ENCODE measurements at places on chromosomes 12 and 14.

GRCh38 chr12:46404225-46404631 lies 31.7 kb upstream of the SLC38A2 start:
- no peak for DNase-seq

DNA sequence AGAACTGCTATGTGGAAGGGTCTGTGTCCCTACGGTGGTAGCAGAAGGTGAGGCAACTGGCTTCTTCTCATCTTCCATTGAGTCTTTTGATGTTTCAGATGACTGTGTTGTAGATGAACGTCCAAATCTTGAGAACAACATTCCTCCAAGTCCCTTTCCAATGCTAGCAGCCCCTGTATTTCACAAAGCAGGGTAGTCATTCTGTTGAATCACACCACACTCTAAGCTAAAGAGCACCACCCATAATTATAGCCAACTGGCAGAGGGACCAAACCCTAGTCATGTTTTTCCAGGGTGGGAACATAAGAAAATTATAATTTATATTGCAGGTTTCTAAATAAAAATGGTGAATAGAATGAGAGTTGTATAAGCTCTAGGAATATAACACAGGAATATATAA lies 98.7 kb downstream of the DDHD1 start:
- no peak for DNase-seq

DNA sequence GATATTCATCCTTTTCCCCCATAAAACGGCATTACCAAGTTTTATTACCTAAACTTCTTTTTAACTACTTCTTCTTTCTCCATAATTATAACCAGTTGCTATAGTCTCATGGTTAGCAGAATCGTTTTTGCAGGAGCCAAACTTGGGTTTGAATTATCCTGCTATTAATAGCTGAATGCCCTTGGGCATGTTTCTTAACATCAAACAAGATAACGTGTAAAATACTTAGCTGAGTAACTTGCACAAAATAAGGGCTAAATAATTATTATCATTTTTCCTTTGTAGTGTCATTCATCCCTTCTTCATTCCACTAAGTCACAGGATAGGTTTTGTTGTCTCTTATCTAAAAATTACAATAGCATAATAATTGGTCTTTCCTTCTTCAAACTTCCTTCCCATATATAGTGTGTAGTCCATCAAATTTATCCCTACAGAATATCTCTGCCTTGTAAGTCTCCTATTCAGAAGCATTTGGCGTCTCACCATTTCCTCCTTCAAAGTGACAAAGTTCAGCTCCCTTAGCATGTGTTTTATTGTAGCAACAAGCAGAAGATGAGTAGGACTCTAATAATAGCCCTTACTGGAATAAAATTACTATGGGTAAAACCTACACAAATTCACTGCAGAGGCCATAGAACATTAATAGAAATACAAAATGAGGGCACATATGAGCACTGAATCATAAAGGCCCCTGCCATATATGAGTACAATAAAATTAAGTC lies 63.8 kb downstream of the FAR2 start:
- no peak for DNase-seq

DNA sequence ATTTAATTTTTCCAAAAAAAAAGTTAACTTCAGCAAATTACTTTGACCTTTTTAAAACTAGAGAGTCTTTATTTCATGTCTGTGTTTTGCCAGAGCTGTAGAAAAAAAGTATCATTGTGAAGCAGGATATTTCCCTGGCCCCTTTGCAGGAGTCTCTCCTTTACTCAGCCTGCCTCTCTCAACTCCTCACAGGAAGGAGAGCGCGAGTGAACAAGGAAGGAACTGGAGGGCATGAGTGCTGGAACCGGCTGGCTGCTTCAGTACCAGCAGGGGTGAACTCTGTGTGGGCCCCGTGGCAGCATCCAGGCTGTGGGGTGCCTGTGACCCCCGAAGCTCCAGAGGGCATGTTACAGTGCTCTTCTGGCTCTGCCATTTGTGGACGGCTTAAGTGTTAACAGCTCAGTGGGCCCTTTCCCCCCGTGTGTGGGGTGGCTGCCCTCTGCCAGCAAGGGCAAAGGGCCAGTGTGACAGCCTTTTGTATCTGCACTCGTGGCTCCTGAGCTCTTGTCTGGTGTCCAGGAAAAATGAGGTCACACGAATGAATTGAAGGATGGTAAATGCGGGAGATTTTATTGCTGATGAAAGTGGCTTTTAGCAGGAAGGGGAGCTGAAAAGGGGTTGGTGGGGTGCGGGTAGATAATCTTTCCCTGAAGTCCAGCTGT lies 76.6 kb upstream of the KCNH3 start:
- DNase-seq = no peak

GRCh38 chr12:122834104-122834920 lies 945 bp upstream of the HIP1R start:
- no peak for DNase-seq

DNA sequence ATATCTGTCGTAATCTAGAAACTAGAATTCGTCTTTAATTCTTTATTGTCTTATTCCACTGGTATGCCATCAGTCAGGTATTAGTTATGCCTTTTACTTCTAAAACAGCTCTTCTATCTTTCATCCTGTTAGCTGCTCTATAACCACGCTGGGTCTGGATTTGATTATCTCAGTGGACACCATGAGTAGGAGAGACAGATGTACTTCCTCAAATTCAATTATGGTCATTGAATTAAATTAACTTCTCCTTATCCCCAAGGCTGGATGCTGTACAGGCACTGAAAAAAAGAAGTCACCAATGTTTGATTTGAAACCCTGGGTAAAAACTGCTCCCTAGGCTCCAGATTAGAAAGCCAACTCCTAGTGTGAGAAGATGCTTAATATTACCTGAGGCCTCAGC lies 107.3 kb downstream of the PIK3C2G start:
- no peak for DNase-seq

GRCh38 chr12:112759786-112760185 lies 31.8 kb upstream of the RPH3A start:
- no peak for DNase-seq

- DNase-seq = peak; percentile 87
These were observed 79.4 kb upstream of the GPR68 start for GRCh38 chr14:91323671-91324605.

DNA sequence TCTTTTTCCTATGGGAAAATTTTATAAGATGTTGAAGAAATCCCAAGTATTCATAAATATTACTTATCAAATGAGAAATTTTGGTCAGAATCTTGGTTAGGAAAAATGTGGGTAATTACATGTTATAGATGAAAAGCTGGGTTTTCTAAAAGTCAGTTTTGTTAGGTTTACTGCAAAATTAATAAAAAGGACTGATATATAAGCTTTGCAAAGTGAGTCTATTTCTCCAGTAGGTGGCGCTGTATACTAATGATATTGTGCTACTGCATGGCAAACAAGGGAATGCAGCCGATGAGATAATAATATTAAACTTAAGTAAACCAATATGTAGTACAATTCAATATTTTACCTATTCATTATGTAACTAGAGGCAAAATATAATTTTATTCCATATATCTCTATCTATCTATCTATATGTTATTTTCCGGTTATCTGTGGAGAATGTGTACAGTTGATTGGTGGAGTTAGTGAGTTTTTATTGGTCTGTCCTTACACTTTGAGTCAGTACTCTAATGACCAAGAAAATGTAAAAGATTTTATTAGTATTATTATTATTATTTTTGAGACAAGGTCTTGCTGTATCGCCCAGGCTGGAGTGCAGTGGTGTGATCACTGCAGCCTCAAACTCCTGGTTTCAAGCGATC lies 32.9 kb downstream of the MIPOL1 start:
- DNase-seq = no peak

GRCh38 chr12:79661629-79662028 lies 29.1 kb downstream of the PAWR start:
- DNase-seq = no peak

- no peak for DNase-seq
These were observed 31.0 kb upstream of the SLC38A1 start for GRCh38 chr12:46299851-46300250.

DNA sequence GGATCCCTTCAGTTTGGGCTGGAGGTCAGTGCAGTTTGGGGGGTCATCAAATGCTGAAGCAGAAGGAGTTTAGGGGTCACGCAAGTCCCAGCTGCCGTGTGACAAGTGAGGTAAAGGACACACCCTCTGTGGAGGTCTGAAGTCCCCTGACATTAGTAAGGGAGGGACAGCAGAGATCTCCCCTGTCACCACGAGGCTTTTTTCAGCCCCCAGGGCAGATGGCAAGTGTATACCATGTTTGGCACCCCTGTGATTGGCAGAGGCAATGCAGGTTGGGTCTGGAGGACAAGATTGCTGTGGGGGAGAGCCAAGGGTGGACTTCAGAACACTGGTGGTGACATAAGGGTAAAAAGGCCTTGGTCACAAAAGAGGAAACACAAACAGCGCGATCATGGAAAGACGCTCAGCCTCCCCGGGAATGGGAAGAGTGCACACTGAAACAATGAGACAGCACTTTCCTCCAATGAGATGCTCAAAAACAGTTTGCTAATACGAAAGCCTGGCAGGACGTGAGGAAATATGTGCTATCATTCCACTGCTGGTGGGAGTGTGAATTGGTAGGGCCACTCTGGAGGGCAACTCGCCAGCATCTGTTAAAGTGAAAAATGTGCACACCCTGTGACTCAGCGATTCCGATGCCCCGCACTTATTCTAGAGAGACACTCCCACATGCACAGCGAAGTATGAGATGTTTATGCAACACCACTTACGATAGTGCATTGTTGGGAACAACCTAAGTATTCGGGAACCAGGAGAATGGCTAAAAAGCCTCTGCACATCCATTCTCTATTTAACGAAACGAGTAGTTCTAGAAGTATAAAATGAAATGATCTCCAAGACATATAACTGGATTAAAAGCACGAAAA lies 14.4 kb upstream of the CD27 start:
- DNase-seq = no peak

DNA sequence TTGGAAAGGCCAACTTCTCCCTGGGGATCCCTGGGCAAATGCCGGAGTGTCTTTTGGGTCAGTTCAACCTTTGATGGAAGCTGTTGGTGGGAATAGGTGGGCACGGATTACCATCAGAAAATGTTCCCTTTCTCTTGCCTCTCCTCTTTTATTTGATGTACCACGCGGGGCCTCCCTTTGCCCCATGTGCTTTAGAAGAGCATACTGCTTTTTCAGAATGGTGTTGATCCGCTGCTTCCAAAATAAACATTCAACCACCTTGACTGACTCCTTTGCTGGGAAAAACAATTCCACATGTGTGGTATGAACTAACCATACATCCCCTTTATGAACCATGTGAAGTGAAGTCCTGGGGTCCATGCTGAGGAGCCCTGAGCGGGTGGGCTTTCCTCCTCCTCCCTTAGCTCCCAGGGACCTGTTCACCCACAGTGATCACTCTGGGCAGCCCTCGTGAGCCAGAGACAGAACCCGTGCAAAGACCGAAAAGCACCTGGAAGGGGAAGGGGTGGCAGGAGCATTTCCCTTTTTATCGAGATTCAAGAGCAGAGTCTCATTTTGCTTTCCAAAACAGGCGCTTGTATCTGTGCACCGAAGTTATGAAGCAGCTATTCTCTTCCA lies 44.2 kb upstream of the PRMT8 start:
- no peak for DNase-seq

GRCh38 chr14:104685216-104685997 lies 4.0 kb upstream of the INF2 start:
- DNase-seq = no peak

DNA sequence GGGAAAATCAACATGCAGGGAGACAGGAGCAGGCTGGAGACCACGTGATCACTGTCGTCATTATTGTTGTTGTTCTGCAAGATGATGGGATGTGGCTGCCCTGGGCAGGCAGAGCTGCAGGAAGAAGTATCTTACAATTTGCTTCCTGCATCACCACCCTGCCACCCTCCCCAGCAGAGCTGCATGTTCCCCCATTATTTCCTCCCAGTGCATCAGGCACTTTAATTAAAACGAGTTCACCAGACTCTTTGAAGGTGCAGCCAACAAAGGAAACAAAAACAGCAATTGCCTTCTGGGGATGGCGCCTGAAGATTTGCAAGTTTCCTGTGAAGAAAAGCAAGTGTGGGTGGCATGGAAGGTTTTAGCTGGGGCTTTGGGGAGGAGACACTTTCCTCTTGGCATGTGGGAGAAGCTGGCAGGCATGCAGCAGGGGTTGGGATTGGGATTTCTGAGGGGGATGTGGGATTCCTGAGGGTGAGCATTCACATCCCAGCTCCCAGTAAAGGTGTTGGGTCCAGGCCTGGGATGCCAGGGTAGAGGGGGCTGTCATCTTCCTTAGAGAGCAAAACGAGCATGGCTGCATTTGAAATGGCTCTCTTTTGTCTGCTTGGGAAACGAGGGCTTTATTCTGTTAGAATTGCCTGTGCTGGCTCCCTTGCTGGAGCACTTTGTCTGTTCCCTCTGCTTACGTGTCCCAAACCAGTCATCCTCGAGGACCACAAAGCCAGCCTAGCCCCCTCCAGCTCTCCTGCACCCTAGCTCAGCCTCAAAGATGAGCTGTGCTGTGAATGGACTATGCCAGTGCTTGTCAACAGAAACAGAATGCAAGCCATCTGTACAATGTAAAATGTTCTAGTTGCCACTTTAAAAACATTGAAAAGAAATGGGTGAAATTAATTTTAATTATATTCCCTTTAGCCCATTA lies 11.5 kb upstream of the C14orf132 start:
- DNase-seq = no peak

DNA sequence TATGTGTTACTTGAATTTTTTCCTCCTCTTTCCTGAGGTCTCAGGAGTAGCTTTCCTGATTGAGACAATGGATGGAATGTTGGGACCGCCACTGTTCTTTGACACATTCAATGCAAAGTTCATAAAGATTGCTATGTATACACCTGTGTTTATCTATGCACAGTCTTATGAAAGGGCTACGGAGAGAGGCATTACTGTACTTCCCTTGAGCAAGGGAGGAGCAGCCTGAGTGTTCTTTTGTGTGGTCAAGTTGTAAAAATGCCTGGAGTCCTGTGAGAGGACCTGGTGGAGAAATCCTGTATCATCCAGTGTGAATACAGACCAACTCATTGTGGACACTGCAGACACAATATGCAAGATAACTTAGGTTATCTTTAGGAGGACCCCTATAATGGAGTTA lies 1.2 kb downstream of the SRGAP1 start:
- no peak for DNase-seq

DNA sequence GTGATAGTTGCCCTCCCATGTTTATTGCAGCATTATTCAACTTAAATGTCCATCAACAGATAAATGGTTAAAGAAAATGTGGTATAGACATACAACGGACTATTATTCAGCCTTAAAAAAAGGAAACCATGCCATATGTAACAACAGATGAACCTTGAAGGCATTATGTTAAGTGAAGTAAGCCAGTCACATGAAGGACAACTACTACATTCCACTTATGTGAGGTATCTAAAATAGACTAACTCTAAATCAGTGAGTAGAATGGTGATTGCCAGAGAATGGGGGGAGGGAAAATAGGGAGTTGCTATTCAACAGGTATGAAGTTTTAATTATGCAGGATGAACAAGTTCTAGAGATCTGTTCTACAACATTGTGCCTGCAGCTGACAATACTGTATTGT lies 10.1 kb downstream of the PCNX4 start:
- DNase-seq = no peak

GRCh38 chr14:44369401-44370123 lies 137.5 kb downstream of the FSCB start:
- no peak for DNase-seq

GRCh38 chr14:101072945-101073597 lies 169.5 kb upstream of the RTL1 start:
- DNase-seq = no peak
